ENCODE measurements at places on chromosomes 5 and 9.

GRCh38 chr5:109660301-109660700 is 29.4 kb upstream of the MAN2A1 start:
- no peak for DNase-seq

GRCh38 chr5:143923634-143924266 is 111.8 kb downstream of the HMHB1 start:
- DNase-seq = no peak

DNA sequence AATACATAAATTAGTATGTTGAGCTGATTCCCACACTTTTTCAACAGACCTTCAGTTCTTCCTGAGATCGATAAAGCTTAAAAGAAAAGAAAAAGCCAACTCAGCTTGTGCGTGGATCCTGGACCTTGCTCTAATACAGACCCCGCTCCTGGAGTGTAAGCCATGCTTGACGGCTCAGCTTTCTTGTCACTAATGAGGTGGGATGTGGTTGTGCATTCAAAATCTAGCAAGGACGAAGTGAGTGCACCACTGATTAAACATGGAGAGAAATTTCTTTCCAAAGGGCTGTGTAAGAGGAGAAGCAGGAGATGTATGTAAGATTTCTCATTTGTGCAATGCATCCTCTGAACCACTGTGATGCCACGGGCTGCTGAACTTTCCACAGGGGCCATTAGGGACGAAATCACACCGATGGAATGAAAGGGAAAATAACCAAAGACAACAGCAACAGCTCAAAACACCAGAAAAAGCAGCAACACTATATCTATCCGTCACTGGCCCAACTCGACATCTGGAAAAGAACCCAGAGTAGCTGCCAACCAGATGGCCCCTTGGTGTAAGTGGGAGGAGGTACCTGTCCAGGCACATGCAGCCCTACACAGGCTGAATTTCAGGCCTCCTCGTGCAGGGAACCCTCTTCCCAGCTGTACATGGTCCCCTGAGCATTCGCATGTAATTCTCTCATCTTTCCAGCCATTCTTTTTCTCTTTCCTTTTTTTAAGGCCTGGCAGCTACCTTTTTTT is 178.9 kb downstream of the SREK1 start:
- no peak for DNase-seq

DNA sequence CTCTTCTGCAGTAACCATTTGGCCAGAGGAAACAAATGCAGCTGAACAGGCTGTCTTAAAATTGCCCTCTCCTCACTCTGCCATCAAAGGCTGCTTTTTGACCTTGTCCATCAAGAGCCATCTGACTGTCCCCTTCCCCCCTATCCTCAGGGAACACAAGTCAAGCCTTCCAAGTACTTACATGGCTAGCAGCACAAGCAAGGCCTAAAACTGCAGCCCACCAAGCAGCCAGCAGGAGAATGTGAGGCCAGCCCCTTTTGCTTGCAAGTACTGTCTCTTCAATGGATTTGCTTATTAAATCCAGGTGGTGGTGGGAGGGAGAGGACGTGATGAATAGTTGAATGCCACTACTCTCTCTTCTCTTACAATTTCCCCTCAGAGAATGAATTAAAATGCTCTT is 83.5 kb downstream of the HTR1A start:
- DNase-seq = no peak

GRCh38 chr9:113573046-113573958 is 109.8 kb downstream of the RGS3 start:
- no peak for DNase-seq

- no peak for DNase-seq
Measured at GRCh38 chr9:89722712-89723111, 117.9 kb downstream of the GADD45G start.

GRCh38 chr9:112135706-112136105 is 39.4 kb downstream of the SUSD1 start:
- no peak for DNase-seq

DNA sequence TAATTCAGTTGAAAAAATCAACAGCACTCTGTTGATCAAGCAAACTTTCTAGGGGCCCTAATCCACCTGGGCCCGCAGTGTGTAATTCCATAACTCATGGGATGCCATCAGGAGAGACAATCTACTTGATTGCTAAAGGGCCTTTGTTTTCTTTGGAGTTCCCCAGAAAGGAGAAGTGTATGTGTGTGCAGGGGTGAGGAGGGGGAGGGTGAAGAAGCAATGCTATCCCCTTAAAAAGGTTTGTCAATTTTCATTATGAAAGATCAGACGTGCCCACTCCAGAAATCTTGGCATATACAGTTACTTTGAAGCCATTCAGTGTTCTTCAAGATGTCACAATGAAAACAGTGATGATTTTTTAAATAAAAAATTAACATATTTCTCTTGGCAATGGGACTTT is 6.2 kb downstream of the PARP8 start:
- no peak for DNase-seq

DNA sequence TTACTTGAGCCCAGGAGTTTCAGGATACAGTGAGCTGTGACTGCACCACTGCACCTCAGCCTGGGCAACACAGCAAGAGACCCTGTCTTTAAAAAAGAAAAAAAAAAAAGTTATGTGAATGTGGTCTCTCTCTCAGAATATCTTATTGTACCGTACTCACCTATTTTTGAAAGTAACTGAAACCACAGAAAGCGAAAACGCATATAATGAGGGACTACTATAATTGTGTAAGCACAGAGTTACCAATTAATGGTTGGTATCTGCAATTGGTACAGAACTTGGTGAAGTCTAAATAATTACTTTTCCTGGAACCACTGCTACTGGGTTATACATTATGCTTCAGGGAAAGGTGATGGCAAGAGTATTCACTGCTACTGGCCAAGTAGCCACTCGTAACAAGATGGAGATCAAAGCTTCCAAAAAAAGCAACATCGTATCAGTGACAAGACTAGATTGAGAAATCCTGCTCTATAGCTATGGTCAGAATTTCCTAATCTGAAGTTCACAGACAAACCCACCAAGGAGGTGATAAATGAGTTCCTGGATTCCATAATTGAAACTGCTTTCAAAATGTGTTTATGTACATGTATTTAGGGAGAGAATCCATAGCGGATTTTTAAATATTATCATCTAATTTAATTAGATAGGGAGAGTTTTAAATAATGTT is 82.7 kb downstream of the NR6A1 start:
- no peak for DNase-seq

DNA sequence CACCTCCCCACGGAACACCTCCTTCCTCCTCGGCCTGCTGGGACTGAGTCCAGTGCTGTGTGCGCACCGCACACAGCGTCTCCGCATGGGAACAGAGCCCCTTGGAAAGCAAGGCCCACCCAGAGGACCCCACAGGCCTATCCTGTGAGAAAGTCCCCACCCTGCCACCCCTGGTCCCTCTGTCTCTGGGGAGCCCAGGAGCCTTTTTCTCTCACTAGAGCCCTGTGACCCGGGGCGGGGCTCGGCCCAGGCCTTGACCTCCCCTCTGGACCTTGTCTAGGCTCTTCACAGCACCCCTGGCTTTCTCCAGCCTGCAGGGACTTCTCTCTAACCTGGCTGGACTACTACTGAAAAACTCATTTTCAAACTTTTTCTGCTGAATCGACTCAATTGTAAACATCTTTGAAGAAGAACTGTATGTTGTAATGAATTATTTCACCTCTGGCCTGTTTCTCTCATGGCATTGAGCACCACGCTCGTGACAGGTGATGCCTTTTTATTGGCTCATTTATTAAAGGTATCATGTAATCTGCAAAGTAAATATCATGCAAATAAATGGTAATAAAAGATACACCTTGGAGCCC is 89.2 kb downstream of the IRX1 start:
- DNase-seq = no peak

DNA sequence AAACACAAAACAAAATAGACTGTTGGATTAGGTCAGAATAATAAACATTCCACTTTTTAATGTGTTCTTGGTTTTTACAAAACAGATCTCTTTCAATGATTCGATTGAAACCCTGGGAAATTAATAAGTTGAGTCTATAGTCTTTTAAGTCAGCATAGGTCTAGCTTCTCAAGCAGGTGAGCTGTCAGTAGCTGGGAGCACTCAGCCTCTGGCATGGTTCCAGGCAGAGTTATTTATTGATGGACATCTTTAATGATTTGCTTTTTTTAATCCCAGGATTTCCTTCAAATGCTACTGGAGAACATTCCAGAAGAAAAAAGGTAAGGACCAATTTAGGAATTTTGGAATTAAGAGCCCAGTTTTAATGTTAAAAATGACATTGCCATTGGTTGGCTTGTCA is 241.0 kb downstream of the AOPEP start:
- DNase-seq = no peak

GRCh38 chr9:123365287-123365880 is 9.4 kb downstream of the CRB2 start:
- DNase-seq = no peak

- DNase-seq = no peak
Measured at GRCh38 chr9:131426545-131426944, 32.7 kb downstream of the PRRC2B start.

GRCh38 chr9:90848866-90849265 is 47.2 kb downstream of the SYK start:
- no peak for DNase-seq

DNA sequence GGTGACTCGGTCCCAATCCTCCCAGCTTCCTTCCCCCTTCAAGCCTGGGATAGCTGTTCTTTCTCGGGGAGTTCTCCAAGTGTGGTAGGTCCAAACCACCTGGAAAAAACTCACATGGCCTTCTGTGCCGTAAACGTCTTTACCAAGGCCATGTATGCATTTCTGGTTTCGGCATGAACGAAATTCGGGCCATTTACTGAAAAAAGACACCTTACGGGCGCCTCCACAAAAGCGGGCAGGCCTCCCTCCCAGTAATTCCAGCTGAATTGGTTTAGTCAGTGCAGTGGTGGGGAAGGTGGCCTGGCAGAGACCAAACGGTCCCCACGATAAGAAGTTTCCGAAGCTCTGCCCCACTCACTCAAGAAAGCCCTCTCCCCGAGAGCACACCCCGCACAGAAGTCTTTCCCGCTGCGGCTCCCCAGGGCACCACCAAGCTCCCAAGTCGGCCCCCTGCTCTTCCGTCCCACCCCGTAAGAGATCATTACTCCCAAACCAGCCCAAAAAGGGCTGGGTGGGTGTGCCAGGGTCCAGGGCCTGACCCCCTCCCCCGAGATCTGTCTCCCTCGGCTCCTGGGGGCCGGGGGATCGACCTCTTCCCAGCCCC is 86.3 kb upstream of the MELK start:
- DNase-seq = peak; percentile 30

DNA sequence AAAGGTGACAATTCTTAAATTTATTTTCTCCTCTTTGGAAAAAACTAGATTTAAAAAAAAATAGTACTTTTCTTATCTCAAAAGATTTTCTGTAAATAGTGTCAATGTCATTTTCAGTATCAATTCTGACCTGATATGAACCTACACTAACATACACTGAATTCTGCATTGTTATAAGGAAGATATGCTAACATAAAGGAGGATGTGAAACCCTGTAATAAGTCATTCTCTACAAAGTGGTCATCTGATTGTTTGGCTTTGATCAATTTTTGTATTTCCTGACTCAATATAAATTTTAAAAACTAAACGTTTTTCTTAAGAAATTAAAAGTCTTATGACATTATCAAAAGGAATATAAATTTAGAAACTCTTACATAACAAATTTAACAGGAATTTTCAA is 233.6 kb upstream of the EDIL3 start:
- no peak for DNase-seq

GRCh38 chr9:20209391-20210340 is 412.6 kb downstream of the MLLT3 start:
- DNase-seq = peak; percentile 73

GRCh38 chr9:82308836-82309235 is 320.3 kb downstream of the SPATA31D1 start:
- no peak for DNase-seq

DNA sequence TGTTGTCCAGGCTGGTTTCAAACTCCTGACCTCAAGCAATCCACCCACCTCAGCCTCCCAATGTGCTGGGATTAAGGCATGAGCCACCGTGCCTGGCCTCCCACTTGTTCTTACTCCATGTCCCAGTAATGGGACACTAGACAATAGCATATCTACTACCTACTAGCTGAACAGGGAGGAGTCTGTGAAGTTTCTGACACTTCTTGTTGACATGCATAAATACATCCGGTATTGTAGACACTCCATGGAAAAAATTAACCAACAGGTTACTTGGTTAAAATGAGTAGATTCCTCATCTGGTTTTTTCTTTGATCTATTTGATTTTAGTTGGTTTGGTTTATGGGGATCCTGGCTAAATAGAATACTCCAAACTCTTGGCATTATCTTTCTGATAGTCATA is 88.3 kb downstream of the SFXN1 start:
- DNase-seq = no peak

- no peak for DNase-seq
Measured at GRCh38 chr9:111320631-111321030, 9.4 kb downstream of the OR2K2 start.

- DNase-seq = no peak
Measured at GRCh38 chr5:179278119-179278518, 67.1 kb downstream of the ADAMTS2 start.

GRCh38 chr9:109399258-109399767 is 78.5 kb upstream of the EPB41L4B start:
- no peak for DNase-seq

DNA sequence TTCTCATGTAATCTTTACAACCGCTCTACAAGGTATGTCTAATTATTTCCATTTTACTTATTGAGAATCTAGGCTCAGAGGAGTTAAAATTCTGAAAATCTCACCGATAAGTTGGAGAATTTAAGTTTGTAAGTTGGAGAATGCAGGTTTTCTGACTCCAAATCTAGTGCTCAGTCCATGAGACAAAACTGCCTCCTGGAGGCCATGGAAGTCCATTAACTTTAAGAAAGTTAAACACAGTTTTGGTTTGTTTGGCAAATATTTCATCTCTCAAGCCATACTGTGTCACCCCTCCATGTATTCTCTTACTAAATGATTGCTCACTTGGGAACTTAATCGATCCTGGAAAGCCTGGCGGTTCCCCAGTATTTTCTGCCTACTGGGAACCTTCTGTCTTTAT is 52.6 kb downstream of the INIP start:
- DNase-seq = no peak

DNA sequence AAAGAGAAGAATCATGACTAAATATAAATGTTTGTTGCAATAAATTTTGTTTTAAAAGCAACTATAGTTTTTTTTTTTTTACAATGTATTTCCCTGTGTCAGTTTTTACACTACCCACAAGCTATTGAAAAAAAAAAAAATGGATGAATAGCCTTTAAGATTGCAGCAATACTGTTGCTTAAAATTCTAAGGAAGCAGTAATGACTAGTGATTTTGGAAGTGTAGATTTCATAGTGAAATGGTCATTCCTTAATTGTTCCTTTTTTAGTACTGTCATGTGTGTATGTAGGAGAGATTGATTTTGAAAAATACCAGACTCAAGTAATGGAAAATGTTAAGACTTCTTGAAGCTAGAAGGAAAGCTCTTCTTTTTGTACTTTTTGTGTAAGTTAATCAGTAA is 53.1 kb downstream of the NDUFS4 start:
- no peak for DNase-seq

DNA sequence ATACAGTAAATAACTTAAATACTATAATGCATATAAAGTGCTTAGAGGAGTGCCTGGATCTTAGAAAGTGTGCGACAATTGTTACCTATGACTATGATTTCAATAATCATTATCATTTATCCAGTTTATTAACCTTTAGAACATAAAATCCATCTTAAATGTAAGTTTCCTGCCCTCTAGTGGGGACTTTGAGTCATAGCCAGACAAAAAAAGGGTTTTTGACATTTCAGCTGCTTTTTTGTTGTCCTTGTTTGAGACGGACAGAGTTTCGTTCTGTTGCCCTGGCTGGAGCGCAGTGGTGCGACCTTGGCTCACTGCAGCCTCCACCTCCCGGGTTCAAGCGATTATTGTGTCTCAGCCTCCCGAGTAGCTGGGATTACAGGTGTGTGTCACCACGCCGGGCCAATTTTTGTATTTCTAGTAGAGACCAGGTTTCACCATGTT is 9.7 kb upstream of the C9orf152 start:
- DNase-seq = no peak

Measured in stimulated activated CD8-positive, alpha-beta memory T cell treated with anti-CD3 and anti-CD28 coated beads, Interleukin-4, amount 100 ng/mL, for 48 hours (primary cell).